ENCODE measurements at places on chromosomes 5 and 9.

- DNase-seq, result no peak
Observed at GRCh38 chr5:127053049-127053448, 20.3 kb downstream of the C5orf63 start.

GRCh38 chr9:35172878-35173277, 11.1 kb downstream of the UNC13B start:
- no peak for DNase-seq

DNA sequence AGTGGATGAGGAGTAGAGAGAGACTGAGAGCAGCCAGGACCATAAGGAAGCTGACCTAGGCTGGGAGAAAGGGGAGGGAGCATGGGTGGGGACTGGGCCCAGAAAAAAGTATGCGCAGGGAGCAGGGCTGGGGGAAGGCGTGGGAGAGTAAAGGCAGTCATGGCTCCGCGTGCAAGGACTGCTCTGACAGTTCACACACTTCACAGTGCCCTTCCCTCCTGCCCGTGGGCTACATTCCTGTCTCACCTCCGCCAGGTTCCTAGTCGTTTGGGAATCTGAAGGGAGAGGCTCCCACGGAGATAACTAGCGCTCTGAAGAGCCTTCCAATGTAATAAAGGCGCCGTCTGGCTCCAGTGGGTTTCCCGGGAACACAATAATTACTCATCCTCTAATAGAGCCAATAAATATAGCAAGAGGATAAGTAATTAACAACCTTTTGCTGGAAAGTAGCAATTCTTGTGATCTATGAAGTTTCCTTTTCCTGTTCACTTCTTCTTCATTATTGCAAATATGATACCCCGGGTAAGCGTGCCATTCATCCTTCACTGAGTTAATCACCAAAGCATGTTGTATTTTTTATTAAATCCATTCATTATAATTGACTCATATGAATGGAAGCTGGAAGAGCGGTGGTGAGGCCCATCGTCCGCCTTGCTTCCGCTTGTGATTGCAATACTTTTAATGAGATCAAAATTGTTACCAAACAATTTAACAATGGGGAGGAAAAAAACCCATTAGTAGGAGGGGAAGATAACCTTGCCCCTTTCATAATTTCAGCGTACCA, 39.3 kb downstream of the TTLL11 start:
- DNase-seq, result no peak

DNA sequence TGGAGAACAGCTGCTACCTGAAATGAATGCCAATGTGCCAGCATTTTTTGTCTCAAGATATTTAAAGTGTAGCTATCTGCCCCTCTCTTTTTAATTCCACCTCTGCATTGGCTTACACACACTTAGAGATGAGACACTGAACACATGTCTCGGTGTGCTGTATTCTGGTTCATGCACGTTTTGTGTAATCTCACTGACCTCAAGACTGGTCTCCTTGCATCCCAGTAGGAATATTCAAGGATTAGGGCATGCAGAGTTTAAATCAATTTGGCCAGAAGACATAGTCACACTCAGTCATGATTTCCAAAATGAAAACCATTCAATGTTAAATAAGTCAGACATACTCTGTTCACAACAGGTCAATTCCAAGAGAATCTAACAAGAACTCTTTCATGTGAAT, 561.8 kb upstream of the TUSC1 start:
- DNase-seq, result no peak

DNA sequence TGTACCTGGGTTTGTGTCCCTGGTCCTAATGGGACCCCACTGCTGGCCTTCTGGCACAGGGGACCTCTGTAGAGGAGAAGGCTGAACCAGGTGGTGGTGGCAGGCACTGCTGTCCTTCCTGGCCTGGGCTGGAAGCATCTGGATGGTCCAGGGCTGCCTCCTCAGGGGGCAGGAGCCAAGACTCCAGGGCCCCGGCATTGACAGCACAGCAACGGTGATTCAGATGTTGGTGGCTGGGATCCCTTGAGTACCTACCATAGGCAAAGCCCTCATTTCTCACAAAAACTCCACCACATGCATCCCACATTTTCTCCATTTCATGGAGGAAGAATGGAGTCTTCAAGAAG, 15.0 kb downstream of the FGD3 start:
- no peak for DNase-seq

GRCh38 chr9:135914921-135915320, 7.6 kb upstream of the CAMSAP1 start:
- no peak for DNase-seq

- no peak for DNase-seq
Observed at GRCh38 chr5:179886190-179886911, 21.3 kb downstream of the TBC1D9B start.

DNA sequence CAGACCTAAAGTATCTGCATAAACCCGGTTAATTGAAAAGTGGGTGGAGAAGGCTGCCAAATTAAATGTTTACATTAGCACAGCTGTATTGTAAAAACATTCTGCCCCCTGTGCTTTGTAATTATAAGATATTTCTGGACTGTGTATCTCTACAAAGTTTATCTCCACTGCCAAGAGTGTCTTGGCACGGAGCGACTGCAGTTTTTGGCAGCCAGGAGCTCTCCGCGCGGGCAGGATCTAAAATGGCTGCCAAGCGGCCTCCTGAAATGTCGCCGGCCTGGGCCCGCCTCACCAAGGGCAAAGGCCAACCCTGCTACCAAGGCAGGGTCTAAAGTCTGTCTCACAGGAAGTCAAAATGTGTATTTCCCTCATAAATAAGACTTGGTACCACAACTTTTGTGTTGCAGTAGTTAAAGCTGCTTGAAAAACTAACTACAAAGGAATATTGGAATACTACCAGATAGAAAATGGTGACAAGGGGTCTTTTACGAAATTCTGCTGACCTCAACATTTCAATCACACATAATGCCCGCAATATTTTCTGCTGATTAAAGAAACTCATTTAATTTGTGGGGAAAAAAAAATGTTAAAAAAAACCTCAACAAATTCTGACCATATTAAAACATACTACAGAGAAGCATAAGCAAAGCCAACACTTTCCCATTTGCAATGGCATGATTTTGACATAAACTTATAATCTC, 110.4 kb downstream of the NFIB start:
- no peak for DNase-seq

DNA sequence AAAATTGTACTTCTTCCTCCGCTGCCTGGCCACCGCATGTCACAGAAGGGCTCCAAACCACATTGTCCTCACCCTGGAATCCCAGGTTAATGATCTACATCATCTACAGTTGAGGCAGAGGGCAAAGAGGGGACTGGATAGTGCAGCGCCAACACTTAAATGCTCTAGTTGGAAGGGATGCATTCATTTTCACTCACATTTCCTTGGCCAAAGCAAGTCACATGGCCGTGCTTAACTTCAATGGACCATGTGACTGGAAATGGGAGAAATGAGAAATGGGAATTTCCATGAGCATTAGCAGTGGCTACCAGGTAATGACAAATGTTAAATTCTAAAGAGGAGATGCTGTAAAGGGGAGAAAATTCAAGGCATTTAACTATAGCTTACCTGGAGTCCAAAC, 13.3 kb upstream of the GNAQ start:
- DNase-seq, result no peak

DNA sequence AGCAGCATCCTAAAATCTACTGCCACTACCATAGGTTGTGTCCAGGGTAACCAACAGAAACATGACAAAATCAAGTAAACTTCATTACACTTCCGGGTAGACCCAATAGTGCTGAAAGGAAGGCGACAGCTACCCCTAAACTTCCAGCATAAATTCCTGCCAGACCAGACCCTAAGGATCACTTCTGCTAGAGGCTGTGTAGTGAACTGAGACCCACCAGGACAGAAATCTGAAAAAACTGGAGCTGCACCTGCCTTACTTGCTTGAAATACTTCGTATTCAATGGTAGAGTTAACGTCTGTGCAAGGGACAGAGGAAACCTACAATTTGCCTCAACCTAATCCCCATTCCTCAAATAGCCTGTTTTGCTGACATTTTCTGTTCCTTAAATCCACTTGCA, 1.0 kb upstream of the SECISBP2 start:
- DNase-seq, result no peak

DNA sequence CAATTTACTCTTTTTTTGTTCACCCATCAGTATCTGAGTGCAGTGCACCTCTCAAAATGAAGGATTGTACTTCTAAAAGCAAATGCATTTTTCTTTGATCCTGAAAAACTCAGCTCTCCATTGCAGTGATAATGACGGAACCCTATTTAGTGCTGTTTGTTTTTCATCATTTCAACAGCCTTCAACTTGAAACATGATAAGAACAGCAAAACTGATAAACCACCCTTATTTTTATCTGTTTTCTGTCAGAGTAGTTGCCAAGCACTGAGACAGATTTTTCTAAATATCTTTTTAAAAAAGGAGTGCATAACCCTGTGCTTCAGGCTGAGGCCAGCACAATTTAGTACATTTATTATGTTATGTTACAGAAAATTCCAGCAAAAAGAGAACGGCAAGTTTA, 549.8 kb upstream of the DMAC1 start:
- no peak for DNase-seq

GRCh38 chr9:27282269-27282668, 14.7 kb downstream of the EQTN start:
- no peak for DNase-seq

GRCh38 chr9:129405089-129405826, 215.6 kb downstream of the C9orf50 start:
- DNase-seq, result no peak

DNA sequence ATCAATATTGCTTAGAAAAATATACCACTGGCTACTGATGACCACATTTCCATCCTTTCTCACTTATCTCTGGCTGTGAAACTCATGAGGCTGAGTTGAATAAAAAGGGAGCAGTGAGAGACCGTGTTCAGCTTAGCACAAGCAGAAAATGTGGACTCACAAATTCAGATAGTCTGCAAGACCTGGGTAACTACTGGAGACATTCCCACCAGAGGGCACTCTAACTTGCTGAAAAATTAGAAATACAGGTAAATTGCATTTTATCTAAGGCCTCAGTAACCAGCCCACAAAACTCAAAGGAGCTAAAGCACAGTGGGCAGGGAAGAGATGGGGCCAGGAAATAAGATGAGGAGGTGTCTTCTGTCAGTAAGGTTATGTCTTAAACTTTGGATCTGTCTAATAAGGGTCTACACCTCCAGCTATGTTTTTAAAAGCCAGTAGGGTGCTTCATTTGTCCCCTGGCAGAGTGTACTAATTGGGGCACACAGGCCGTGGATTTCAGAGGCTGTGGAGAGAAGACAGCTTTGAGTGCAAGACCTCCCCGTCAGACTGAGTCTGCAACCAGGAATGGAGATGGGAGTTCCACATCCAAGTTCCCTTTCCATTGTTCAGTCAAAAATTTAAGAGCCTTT, 8.7 kb upstream of the NDUFB6 start:
- DNase-seq, result no peak

DNA sequence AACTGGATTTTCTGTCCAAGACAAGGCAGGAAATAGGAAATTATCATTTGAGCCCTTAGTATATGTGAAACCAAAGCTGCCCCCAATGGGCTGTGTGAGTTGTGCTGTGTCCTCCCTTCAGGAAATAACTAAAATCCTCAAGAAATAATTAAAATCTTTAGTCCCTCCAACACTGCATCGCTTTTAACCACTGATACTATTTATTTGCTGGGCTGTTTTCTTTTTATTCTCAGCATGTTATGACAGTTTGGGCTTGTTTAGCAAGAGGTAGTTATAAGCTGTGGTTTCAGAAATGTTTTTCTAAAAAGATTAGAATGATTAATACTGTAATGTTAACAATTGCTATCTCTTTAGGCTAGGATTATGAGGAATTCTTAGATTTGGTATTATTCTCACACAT, 187.0 kb upstream of the KCNN2 start:
- no peak for DNase-seq

- no peak for DNase-seq
Observed at GRCh38 chr5:8907168-8907868, 638.6 kb downstream of the SEMA5A start.

DNA sequence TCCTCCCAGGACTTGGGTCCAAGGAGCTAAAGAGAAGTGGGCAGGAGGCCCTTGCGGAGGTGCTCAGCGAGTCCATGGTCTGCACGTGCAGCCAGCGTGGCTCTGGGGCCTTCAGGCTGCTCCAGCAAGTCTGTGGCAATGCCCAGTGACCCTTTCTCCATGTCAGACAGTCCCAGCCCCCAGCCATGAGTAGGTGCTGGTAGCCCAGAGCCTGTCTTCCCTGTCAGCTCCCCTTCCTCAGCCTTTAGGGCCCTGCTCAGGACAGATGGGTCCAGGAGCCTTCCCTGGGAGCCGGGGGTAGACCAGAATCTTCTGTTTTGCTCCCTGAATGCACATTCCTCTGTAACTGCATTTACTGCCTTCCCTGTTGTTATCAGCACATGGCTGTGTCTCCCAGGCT, 147.2 kb upstream of the IRX2 start:
- no peak for DNase-seq

DNA sequence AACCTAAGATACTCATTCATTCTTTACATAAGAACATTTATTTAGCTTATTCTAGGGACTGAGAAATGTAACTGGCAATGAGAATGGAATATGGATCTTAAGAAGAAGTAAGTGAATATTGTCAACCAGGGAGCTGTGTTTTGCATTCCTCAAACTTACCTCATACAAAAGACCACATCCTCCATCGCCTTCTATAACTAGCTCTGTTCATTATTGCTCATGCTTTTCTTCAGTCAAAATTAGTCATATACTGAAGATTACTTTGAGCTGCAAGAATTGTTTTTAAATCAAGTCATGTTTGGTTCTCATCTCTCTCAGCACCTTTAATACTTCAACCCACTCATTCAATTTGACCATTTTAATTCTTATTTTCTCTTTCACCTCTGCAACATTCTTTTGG, 140.3 kb upstream of the RASA1 start:
- DNase-seq, result no peak

DNA sequence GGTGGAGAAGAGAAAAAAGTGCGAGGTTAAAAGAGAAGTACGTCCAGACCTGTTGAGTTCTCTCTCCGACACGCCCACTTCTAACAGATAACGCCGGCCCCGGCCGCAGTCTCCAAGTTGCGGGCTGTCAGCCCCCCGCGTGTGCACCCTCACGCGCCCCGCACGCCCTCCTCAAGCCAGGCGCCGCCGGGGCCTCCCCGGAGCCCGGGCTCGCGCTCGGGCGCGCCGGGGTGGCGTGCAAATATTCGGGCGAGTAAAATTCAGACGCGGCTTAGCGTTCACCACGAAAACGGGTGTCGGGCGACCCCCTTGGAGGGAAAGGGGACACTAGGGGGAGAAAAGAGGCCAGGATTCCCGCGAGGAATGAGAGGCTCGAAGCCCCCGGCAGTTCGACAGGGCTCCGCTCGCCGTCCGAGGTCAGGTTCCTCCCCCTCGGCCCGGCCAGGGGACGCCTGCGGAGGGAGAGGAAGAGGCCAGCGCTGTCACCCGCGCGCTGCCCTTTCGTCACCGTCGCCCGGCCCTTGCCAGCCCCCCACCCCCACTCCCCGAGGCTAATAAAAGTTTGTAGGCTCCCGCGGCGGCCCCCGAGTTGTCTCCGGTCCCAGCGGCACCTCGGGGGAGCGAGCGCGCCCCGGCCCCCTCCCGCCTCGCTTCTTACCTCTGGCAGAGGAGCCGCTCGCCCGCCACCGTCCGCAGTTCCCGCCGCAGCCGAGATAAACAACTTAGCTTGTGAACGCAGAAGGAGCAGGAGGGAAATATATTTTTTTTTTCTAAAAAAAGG, 743 bp downstream of the NR3C1 start:
- peak; percentile 60 for DNase-seq

- DNase-seq, result no peak
Observed at GRCh38 chr5:127358740-127359139, 68.1 kb downstream of the MEGF10 start.

- DNase-seq, result no peak
Observed at GRCh38 chr5:72005671-72006070, 101.6 kb upstream of the MAP1B start.

Measured in CD14-positive monocyte (primary cell).